Sigmoid colon (tissue), 7 donors: ENCODE measurements at places on chromosomes 5 and 9. TPM values are rescaled to one million over a fixed set of nuclear protein-coding genes. Genes with fewer than 3 reads are reported as not detected.

GRCh38 chr5:10682801-10683525 lies 78.1 kb downstream of the DAP start:
- no peak for DNase-seq
- no peak overlapping the region for H3K27ac ChIP-seq
- no peaks in the 10 kb centered on the region for H3K4me1 ChIP-seq
- no peak overlapping the region for H3K4me3 ChIP-seq
- H3K27me3 ChIP-seq: no peaks in the 10 kb centered on the region
- H3K36me3 ChIP-seq: peaks cover 27% of the 10 kb centered on the region

GRCh38 chr9:24382566-24382965 lies 163.1 kb downstream of the IZUMO3 start:
- H3K36me3 ChIP-seq: no peaks in the 10 kb centered on the region
- no peaks in the 10 kb centered on the region for H3K27me3 ChIP-seq
- H3K27ac ChIP-seq: no peak overlapping the region
- no peaks in the 10 kb centered on the region for H3K4me1 ChIP-seq

GRCh38 chr5:177468685-177469628 lies 4.5 kb downstream of the DBN1 start:
- no peaks in the 10 kb centered on the region for H3K27me3 ChIP-seq
- H3K36me3 ChIP-seq: peaks cover 28% of the 10 kb centered on the region
- DNase-seq: peak; percentile 88
- H3K4me3 ChIP-seq: no peak overlapping the region
- no peaks in the 10 kb centered on the region for H3K4me1 ChIP-seq

DNA sequence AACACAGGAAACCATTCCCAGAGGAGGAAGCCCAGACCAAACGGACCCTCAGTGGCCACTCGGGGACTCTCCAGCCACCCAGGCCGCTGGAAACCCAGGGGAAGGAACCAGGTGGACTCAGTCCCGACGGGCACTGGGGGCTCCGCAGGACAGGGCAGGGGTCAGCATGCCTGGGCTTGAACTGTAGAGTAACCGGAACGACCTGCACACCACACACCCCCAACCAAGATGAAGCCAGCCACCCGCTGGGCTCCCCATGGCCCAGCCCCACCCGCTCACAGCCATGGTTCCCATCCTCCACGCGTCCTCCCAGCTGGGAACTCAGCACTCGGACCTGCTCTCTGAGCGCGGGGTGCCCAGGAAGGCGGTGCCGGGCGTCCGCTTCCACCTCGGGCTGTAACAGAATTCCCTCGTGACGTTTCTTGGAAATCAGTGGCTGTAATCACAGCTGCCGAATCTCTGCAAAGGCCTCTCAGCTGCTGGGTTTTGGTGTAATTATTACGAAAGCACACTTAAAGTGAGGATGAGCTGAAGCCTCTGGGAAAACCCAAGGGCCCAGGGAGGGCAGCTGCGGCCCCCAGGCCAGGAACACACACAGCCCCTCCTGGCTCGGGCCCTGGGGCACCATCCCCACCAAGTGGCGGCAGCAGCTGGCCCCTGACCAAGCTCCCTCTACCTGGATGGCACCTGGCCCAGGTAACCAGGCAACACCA lies 13.8 kb downstream of the NACC2 start:
- peak overlapping the region; percentile 88 for H3K27ac ChIP-seq
- peak; percentile 87 for DNase-seq
- H3K27me3 ChIP-seq: no peaks in the 10 kb centered on the region
- H3K4me1 ChIP-seq: peaks cover 91% of the 10 kb centered on the region
- H3K36me3 ChIP-seq: no peaks in the 10 kb centered on the region

DNA sequence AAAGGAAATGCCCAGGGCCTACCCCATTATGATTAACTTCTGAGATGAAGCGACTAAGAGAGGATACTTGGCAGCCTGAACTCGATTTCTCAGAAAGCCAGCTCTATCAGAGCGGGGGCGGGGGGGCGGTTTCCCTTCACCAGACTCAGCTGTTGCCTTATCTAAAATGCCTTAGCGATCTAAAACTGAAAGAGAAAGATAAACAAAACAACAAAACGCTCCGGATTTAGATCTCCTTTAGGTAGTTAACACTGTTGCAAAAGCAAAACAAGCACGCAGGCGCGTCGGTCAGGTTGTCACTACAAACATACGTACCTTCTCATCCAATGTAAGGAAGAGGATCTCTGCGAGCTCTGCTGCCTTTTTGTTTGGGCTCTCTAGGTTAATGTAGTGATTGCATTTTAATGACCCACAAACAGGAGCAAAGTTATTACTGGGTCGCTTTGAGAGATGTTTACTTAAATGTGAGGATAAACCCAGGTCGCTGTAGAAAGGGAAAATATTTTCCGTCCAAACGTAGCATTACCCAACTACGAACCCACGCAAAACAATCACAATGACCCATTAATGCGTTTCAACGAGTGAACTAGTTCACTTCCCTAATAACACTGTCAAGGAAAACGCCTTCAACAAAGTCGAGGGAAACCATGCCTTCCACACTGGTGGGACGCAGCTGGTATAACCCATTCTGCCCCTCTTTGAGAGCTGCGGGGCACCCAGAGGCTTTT lies 982 bp downstream of the EPB41L4A start:
- H3K4me1 ChIP-seq: no peaks in the 10 kb centered on the region
- peak overlapping the region; percentile 70 for H3K27ac ChIP-seq
- H3K36me3 ChIP-seq: no peaks in the 10 kb centered on the region
- no peak for DNase-seq
- H3K4me3 ChIP-seq: peak overlapping the region; percentile 57

DNA sequence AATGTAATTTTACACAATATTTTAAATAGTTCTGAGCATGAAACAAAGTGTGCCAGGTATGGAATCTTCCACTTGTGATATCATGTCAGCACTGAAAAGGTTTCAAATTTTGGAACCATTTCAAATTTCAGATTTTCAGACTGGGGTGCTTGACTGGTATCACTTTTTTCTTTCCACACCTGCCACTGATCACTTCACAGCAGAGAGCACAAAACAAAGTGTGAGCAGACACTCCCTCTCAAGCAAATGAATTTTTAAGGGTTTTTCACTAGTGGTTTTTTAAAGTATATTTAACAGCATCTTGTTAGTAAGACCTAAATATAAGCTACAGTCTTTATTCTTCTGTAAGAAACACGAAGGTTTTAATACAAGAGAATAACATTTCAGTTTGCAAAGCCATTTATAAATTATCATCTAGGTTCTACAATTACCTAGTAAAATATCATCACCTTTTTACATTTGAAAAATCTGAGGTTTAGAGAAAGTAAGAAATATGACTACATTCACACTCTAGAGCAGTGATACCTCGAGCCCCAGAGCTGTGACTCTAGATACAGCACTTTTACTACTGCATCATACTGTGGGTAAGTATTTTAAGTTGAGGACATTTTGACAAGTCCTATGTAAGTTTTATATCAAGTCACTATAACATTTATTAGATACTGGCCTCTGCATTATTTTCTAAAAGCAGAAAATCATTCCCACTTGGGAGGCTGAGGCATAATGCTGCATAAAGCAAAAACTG lies 14.6 kb downstream of the GOLPH3 start:
- H3K4me1 ChIP-seq: no peaks in the 10 kb centered on the region
- no peaks in the 10 kb centered on the region for H3K36me3 ChIP-seq
- no peak for DNase-seq
- H3K27ac ChIP-seq: peak overlapping the region; percentile 20

DNA sequence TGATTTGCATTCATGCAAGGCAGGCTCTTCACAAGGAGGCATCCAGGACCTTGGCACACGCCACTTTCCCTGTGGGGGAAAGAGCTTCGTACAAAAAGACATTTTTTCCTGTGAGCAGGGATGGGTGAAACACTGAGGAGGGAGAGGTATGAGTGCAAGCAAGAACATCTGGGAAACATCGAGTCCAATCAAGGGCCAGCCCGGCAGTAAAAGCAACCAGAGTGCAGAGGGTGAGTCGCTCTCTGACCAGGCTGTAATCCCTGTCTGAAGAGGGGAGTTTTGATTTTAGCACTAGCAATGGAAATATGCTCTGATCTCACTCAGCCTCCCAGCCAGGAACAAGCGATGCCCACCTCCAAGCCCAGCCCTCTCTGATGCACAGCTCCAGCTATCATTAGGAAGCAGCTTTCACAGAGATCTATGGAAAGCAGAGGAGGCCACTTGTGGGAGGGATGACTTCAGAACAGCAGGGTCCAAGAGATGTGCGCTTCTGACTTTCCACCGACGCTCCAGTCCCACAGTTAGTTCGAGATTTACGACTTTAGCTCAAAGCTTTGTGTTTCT lies 211.0 kb upstream of the ADAMTS16 start:
- H3K27me3 ChIP-seq: no peaks in the 10 kb centered on the region
- no peak for DNase-seq
- peak overlapping the region; percentile 75 for H3K27ac ChIP-seq
- H3K4me1 ChIP-seq: peaks cover 22% of the 10 kb centered on the region

- no peaks in the 10 kb centered on the region for H3K36me3 ChIP-seq
- peaks cover 33% of the 10 kb centered on the region for H3K4me1 ChIP-seq
- peak overlapping the region; percentile 95 for H3K27ac ChIP-seq
- H3K4me3 ChIP-seq: peak overlapping the region; percentile 67
- no peaks in the 10 kb centered on the region for H3K27me3 ChIP-seq
- peak; percentile 65 for DNase-seq
Observed at GRCh38 chr9:114612272-114612923, 1.3 kb downstream of the TMEM268 start.

DNA sequence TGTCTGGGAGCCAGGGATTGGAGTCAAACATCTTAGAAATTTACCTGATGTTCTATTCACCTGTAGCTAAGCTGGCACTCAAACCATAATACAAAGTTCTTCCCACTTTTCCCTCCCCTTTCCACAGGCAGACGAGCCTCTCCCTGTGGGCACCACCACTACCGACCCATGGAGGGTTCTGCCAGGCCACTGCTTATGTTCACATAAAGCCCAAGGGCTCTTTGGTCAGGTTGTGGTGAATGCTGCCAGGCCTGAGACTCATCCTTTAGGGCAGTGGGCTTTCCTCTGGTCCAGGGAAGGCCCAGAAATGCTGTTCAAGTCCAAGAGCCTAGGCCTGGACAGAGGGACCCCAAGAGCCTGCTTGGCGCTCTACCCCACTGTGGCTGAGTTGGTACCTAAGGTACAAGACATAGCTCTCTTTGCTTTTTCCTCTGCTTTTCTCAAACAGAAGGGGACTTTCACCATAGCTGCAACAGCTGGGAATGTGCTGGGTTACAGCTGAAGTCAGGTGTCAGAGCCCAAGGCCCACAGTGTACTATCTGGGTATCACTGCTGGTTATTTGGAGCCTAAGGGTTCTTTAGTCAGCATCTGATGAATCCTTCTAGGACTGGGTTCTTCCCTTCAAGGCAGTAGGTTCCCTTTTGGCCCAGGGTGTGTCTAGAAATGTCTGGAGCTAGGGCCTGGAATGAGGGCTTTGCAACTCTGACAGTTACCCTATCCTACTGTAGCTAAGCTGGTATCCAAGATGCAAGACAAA lies 620.1 kb downstream of the TLE1 start:
- no peak for DNase-seq
- H3K4me1 ChIP-seq: no peaks in the 10 kb centered on the region
- H3K36me3 ChIP-seq: no peaks in the 10 kb centered on the region
- H3K27me3 ChIP-seq: no peaks in the 10 kb centered on the region
- no peak overlapping the region for H3K4me3 ChIP-seq

- H3K36me3 ChIP-seq: no peaks in the 10 kb centered on the region
- no peak overlapping the region for H3K4me3 ChIP-seq
- H3K27me3 ChIP-seq: no peaks in the 10 kb centered on the region
Observed at GRCh38 chr9:118395415-118395814, 691.2 kb downstream of the TLR4 start.

DNA sequence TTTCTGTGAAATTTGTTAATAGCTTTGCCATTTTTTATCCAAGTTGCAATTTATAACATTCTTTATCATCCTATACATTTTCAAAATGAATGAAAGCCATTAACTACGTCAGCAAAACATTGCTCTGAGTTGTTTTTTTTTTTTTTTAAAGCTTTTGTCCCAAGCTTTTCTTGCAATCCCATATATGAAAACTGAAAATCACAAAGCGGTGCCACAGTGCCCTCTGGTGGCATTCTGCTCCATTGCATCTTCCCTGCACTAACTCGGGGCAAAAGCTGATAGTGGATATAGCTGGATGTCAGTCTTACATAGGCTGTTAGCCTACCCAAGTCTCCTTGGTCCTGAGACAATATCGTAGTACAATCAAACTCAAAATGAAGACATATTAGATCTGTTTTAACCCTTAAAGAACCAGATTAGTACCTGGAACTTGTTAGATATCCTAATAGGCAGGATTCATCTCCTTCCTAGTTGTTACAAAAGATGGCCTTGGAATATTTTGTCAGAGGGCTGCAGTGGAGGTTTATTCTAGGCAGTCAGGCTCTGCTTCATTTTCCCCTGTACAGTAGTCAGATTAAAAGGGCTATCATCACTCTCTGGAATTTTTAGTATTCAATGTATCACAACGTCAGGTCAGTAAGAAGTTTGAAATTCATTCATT lies 669.9 kb downstream of the PTPRD start:
- H3K4me3 ChIP-seq: no peak overlapping the region
- H3K27me3 ChIP-seq: no peaks in the 10 kb centered on the region
- H3K27ac ChIP-seq: no peak overlapping the region
- no peaks in the 10 kb centered on the region for H3K4me1 ChIP-seq
- no peaks in the 10 kb centered on the region for H3K36me3 ChIP-seq

MYMK gene
- polyA plus RNA-seq: not detected

JAKMIP2 gene
- not detected for polyA plus RNA-seq

C5orf58 gene
- not detected for polyA plus RNA-seq

OR1Q1 gene
- polyA plus RNA-seq: not detected

BHMT gene
- polyA plus RNA-seq: not detected

NR5A1 gene
- polyA plus RNA-seq: 0.03 TPM

MZB1 gene
- polyA plus RNA-seq: 2.4 TPM

WDR38 gene
- polyA plus RNA-seq: not detected

YTHDC2 gene
- polyA plus RNA-seq: 9.8 TPM
